ENCODE measurements at places on chromosomes 6 and 20.

GRCh38 chr6:107786179-107786578 is 37.9 kb downstream of the SCML4 start:
- DNase-seq, result no peak

DNA sequence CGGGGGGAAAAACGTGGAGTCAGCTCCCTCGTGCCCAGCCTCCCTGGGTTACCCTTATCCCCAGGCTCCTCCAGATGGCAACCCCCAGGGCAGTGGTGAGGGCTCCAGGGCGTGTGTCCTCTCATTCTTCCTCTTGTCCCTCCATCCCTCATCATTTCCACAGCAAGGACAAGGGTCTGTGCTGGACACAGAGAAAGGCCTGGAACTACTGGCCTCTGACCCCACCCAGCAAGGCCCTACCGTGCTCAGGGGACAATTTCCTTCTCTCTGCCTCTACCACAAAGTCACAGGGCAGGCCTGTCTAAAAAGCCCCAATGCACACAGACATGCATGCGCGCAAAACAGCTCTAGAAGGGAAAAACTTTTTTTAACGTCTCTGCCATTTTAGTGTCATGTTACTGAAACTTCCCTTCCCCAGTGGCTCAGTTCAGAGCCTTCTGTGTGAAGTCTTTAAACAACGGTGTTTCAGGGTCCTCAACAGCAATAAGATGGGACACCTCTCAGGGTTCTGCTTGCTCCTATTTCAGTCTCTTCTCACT is 1.1 kb upstream of the SLC35B2 start:
- no peak for DNase-seq

- DNase-seq, result no peak
Measured at GRCh38 chr20:51131811-51132210, 108.9 kb upstream of the KCNG1 start.

GRCh38 chr6:135170849-135171248 is 10.3 kb upstream of the MYB start:
- DNase-seq, result no peak

- no peak for DNase-seq
Measured at GRCh38 chr20:63540417-63541186, 3.4 kb upstream of the PTK6 start.

- no peak for DNase-seq
Measured at GRCh38 chr6:98929498-98930060, 18.2 kb downstream of the FBXL4 start.

DNA sequence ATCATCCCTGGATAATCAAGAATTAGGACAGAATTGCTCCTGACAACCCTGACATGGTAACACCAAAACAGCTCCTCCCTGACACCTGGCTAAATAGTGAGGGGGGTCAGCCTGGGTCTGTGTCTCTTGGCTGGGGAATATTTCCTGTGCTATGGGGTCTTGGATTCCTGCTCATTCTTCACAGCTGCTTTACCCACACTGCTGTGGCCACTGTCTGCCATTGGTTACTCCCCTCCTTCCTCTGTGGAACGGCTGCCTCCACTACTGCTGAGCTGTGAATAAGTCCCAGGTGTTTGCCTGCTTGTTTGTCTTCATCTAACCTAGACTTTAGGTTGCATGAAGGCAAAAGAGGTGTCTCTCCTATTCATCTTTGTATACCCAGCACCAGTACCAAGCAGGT is 33.9 kb upstream of the TXLNB start:
- no peak for DNase-seq

DNA sequence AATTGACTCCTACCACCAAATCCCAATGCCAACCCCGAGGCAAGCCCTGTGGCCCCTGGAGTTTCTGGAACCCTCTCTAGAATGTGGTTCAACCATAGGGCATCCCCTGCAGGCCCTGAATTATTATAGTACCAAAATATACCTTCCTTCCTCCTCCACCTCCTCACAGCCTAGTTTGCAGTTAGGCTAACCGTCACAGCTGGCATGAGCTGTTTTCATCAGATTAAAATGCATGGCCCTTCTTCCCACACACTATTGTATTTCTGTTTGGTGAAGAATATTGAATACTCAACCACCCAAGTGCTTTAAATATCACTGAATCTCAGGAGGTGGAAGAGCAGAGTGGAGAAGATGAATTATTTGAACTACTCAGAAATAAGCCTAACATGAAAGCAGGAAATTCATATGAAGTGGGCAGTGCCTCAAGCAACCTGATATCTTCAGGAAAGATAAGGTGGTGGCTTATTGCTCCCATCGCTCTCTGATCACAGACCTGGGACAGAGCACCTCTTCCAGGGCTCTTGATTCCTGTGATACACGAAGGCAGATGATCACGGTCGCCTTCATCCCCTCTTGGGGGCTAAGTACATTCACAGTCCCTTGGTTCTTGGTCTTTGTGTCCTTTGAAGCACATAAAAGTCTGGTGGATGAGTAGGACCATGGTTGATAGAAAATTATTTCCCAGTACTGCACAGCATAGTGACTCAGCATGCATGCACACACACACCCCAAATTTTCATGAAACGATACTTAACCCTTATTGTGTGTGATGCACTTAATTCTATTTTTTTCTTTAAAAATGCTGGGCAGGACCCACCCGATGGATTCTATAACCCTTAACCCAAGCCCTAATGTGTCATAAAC is 90.9 kb downstream of the PSMG4 start:
- DNase-seq, result no peak

GRCh38 chr6:82525775-82526495 is 162.3 kb downstream of the TPBG start:
- DNase-seq, result no peak

DNA sequence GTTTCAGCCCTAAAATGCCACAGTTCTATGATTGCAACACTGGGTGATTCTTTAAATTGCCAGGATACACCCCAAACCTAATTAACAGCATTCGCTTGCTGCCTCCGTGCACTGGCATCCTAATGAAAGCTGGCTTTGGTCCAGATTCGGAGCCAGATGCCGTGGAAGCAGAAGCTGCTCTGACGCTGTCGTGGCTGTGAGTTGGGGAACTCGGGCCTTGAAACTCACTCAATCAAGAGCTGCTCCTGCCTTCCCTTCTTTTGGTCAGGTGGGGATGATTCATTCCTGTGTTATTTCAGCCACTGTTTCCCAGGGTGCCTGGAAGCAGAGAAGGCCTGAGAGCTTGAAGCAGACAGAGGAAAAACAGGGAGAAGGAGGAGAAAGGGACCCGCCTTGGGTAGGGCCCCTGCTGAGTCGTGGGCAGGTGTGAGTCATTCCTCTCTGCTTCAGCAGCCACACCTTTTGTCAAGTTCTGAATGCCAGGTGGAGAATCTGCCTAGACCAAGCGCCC is 36.2 kb upstream of the DSP start:
- peak; percentile 56 for DNase-seq

DNA sequence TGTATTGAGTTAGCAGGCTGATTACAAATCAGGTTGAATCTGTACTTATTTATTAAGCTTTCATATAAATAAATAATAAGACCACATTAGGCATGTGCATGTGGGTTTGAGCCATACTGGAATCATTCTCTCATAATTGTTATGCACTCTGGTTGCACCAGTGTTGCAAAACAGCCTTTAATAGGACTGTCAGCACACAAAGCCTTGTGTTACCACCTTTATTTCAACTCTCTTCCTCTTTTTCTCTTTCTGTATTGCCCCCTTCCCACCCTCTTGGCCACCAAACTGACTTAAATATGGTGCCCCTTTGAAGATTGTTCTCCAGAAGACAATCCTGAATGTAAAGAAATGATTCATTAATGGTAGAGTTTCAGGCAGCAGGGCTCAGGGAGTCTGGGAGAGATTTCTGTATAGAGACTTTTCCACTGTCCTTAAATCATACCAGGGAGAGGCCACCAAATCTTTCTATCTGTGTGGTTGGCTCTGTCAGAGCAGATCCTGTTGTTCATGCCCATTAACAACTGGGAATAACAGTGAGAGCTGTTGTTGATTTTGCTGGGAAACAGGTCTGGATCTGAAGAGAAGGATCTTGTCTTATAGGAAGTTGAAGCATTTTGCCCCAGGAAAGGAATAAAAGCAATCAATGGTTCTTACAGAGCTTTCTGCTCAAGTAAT is 131.6 kb upstream of the SOX4 start:
- DNase-seq, result no peak

- no peak for DNase-seq
Measured at GRCh38 chr20:55415567-55416142, 589.7 kb downstream of the CBLN4 start.

DNA sequence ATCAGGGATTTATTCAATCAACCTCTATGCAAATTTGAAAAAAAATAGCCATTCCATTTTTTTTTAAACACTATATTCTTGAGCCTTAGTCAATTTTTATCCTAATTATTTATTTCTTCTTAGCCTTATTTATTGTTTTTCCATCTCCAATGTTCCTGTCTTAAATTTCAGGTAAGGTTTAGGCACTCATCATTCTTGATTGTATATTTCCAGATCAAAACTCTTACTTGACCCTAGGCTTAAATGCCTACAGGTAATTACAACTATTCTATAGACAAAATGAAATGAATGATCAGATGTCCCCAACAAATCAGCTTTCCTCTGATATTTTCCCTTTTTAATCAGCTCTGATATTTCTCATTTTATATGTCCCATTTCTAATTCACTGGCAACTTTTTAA is 402.6 kb upstream of the EPHA7 start:
- no peak for DNase-seq

- no peak for DNase-seq
Measured at GRCh38 chr6:1698527-1698926, 88.8 kb downstream of the FOXC1 start.

- no peak for DNase-seq
Measured at GRCh38 chr20:4169360-4170190, 154.2 kb upstream of the RNF24 start.

GRCh38 chr6:89079511-89080234 is 878 bp upstream of the PNRC1 start:
- no peak for DNase-seq
